Stimulated activated CD4-positive, alpha-beta T cell treated with anti-CD3 and anti-CD28 coated beads, Interleukin-1b, Interleukin-23, amount 100 ng/mL, for 1 hour (primary cell): ENCODE measurements at places on chromosomes 11 and 22.

DNA sequence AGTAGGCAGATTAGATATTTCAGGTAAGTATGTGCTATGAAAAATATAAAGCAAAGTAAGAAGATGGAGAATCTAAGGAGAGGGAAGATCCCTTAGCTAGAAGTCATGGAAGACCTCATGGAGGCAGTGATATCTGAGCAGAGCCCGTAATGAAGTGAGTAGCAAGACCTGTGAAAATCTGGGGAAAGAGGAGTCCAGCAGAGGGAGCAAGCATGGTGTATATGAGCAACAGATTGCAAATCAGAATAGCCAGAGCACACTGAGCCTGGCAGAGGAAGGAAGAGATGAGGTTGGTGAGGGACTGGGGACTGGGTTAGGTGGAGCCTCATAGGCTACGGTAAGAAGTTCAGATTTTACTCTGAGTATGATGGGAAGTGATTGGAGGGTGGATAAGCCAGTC, 9.4 kb downstream of the LHFPL7 start:
- DNase-seq: no peak

DNA sequence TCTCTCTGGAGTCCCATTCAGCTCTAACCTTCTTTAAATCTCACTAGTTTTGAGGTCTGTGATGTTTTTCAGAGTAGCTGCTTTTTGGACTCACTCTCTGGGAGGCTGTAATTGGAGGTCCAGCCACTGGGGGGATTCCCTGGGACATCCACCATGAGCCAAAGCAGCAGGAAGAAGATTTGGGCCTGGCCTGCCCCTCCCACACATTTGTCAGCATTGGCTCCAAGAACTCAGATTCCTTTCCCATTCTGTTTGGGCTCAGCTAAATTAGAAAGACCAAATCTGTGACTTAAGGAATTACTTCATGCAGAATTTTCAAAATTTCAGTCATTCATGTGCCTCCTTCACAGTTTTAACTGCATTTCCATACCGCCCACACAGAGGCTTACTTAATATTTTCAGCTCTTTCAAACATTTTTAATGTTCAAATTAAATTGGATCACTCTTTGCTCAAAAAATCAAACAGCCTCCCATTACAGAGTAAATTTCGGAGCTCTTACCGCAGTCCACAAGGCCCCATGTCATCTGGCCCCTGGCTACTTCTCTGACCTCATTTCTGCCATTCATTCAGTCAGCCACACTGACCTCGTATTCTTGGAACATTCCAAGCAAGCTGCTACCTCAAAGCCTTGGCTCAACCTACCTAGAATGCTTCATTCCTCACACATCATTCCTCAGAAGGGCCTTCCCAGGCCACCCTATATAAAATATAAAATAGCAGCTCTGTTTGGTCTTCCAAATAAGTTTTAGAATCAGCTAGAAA, 54.5 kb upstream of the RRAS2 start:
- DNase-seq: no peak

- no peak for DNase-seq
Observed at GRCh38 chr22:21673534-21674321, 7.9 kb downstream of the PPIL2 start.

GRCh38 chr11:130583801-130584211, 135.4 kb downstream of the ADAMTS15 start:
- no peak for DNase-seq

DNA sequence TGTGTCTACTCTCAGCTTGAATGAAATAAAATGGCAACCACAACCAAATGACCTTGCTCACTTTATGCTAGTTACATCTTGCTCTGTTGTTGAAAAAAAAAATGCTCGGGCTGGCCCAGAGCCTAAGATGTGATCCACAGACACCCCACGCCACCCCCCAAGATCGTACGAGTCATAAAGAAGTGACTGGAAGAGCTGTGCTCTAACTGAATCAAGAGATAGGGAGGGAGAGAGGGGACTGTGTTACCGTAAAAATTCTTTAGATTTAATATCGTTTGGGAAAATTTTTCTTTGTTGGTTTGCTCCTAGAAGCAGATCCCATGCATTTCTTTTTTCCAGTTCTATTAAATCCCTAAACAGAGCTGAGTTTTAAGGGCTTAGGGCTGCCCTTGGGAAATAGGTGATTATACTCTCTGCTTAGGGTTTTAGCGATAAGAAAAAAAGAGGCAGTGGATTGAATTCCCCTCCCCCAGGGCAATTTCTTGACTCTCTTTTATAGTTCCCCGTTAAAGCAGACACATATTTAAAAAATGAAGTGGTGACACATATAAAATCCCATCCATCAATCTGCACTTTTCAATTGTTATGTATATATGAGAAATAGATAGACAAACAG, 14.5 kb downstream of the MAML2 start:
- no peak for DNase-seq

DNA sequence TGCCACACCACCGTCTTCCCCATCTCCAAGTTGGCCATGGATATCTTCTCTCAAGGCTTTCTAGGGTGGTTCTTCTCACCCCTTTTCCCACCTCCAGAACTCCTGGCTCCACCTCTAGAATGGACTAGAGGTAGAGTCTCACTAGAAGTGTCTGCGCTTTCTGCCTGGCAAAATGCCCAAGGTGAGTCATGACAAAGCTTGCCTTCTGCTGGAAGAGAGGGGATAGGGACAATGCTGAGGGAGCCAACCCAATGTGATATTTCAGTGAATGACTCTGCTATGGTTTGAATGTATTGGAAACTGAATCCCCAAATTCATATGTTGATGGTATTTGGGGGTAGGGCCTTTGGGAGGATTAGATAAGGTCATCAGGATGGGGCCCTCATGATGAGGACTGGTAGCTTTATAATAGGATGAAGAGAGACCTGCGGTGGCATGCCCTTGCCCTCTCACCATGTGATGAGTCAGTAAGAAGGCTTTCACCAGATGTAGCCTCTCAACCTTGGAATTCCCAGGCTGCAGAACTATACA, 4.1 kb upstream of the CD82 start:
- DNase-seq: no peak

- DNase-seq: no peak
Observed at GRCh38 chr22:45962434-45962718, 14.6 kb downstream of the WNT7B start.
